ENCODE measurements at places on chromosomes 2 and 18.

DNA sequence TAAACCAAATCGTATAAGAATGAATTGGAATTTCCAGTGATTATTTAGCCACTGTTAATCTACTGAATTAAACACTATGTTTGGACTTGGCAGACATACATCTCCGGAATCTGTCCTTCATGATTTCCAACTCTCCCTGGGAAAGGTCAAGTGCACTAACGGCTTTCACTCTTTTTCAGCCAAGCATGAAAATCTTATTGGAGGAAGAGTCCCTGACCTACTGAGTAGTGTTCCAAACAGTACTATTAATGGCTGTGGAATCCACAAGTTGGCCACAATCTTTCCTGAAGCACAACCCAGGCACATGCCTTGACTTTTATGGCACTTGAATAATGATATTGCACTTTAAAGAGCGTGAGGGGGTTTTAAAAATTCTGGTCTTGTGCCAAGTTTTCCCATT, 318.9 kb upstream of the RND3 start:
- DNase-seq: no peak

GRCh38 chr2:187136646-187137045, 287.7 kb upstream of the ZSWIM2 start:
- DNase-seq: no peak

- DNase-seq: no peak
Observed at GRCh38 chr2:189421644-189422043, 19.6 kb upstream of the WDR75 start.

DNA sequence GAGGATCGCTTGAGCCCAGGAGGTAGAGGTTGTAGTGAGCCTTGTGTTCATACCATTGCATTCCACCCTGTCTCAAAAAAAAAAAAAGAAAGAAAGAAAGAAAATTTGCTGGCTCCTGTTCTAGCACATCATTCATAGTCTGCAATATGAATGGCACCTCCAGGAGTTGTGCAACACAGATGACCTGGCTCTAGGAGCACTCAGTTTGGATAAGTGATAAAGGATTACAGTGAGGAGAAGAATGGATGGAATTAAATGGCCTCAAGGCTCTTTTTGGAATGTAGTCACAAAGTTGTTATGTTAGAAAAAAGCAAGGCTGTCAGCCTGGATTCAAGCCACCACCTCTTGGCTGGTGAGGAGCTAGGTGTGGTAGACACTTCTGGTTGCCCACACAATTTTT, 21.5 kb upstream of the SPRED2 start:
- DNase-seq: no peak

DNA sequence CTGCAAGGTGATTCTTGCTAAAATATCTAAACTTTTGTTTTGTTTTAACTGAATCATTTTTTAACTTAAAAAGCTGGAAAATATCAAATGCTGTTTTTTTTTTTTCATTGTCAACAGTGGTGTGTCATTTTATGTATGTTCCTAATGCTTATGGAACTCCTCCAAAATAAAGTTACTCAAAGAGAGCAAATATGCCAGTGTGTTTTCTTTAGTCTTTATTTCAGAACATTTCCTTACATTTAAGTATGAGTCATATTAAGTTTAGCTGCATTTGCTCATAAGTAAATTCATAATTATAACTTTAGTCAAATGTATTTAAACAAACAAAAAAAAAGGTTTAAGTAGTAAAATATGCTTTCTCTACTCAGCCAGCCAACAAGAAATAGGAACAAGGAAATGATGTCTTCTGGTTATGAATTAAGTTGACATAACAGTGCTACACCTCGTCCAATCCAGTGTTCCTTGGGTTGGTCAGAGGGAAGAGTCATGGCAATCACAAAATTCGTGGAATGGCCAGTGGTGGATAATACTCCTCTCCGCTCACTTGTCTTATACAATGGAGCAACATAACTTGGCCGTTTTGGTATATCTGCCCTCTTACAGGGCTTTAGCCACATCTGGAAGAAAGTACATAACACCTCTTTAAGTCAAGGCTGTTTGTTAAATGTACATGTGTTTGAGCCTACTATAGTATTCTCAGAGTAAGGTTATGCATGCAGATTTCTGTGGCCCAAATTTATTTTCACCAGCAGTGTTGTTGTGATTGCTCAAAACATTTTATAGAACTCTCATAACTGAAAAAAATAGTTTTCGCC, 80.7 kb downstream of the SLC39A10 start:
- DNase-seq: no peak

DNA sequence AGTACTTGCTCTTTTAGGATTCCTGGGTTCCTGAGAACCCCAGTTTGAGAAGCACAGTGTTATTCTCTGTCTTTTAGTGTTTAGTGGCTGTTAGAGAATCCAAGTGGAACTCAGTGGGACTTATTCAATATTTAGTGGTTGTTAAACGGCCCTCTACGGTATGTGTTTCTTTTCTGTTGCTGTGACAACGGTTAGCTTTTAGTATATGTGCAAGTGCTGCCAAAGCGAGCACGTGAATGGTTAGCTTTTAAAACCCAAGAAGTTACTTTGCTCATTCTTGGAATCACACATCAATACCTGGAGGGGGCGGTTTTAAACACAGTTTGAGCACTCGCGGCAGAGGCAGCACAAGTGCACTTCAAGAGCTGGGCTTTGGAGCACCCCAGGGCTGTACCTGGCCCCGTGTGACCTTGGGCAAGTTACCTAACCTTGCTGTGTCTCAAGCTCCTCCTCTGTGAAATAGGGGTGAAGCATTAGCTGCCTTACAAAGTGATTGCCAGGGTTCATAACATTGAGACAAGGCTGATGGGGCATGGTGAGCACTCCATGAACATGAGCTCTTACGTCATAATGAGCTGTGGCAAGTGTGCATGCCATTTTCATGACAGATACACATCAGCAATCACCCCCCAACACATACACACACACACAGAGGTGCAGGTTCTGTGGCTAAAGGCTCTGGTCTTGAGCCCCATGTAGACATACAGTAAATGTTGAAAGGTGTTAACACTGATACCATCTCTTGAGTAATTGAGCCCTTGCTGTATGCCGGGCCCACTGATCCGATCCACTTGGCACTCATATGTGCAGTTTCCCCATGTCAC, 234.1 kb downstream of the ALPK2 start:
- DNase-seq: no peak

DNA sequence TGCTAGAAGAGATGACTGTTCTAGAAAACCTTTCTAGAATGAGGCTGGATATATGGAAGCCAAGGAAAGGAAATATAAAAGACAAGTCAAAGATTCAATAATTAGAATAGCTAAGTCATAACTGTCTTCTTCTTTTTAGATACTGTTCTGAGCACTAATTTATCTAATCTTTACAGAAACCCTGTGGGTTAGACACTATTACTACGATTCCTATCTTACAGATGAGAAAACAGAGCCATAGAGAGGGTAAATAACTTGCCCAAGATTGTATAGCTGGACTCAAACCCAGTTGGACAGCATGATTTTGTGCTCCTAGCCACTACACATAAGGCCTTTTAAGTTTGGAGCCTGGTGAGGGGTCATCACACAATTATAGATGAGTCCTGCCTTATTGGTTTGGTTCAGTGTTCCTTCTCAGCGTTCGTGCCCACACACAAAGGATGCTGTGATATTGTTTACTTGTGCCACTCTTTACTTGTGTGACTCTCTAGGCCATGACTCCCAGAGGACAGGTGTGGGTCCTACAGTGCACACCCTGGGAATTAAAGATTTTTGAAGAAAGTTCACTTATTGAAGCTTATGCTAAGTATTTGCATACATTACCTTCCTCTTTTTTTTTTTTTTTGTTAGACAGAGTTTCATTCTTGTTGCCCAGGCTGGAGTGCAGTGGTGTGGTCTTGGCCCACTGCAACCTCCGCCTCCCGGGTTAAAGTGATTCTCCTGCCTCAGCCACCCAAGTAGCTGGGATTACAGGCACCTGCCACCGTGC, 153.7 kb downstream of the PRKCE start:
- no peak for DNase-seq

DNA sequence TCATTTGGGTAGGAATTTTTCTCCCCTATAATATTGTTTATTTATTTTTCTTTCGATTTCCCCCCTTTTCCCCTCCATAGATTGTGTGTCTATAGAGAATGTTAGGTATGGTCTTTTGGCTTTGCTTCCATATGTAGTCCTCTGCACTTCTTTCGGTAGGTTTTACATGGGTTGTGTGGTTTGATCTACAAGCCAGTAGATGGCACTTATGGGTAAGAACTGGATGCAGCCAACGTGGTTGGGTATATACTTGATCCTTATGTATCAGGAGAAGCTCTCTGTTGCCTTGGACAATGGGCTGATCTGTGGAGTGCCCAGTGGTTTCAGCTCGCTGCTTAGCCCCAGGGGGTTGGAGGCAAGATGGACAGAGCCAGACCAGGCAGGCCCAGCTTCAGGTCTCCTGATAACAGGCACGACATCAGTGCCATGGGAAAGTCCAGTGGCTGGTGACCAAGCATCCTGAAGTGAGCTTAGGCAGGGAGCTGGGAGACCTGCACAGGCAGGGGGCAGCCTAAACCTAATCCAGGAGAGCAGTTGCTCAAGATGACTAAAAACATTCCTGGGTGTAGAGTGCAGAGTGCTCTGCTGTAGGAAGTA, 488.3 kb downstream of the CCDC85A start:
- DNase-seq: no peak

GRCh38 chr2:195382186-195382585, 274.8 kb upstream of the SLC39A10 start:
- DNase-seq: peak; percentile 12

DNA sequence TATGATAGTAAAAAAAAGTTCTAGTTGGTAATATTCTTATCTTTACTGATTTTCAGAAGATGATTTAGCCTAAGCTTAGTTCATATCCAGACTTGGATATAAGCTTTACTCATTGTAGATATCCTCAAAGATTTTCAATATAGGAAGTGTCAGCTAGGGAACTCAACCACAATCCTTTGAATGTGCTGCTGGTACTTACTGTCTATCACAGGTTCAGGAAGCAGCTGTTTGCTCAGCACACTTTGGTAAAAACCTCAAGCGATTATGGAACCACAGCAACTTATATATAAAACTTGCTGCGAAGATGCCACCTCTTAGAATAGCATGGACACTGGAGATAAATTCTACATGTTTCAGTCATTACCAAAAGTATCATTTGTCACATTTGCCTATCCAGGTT, 60.1 kb upstream of the TNFRSF11A start:
- no peak for DNase-seq

DNA sequence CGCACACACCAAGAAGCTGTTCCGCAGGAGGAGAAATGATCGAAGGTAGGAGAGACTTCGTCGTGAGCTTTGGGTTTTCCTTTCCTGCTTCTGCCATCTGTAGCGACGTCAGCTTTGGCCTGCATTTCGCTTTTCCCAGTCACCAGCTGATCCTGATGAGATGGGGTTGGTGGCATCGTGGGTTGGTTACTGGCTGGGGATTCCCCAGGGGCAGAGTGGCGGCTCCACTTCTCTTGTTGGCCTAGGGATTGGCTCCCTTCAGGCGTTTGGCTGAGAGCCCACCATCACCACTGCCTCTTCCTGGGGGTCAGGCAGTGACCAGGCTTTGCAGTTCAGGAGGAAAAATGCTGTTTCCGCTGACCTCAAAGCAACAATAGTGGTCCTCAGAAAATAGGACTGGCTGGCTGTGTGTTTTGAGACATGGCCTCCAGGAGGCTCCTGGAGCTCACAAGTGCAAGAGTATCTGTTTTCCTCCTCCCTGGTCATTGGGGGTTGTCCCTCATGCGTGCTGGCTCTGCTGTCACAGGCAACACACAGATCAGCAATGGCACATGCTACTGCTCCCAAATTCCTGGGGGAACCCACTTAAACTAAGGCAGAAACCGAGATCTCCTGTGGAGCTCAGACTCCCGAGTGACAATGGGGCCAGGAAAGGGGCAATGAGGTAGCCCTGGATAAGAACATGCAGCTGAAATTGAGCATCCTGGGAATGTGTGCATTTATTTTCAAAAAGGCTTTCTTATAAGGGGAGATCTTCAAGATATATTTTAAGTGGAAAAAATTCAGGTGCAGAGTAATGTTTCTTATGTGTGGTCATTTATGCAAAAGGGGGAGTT, 173.0 kb downstream of the CTIF start:
- DNase-seq: no peak

- DNase-seq: no peak
Observed at GRCh38 chr2:145845923-145846322, 1326.0 kb upstream of the ZEB2 start.

DNA sequence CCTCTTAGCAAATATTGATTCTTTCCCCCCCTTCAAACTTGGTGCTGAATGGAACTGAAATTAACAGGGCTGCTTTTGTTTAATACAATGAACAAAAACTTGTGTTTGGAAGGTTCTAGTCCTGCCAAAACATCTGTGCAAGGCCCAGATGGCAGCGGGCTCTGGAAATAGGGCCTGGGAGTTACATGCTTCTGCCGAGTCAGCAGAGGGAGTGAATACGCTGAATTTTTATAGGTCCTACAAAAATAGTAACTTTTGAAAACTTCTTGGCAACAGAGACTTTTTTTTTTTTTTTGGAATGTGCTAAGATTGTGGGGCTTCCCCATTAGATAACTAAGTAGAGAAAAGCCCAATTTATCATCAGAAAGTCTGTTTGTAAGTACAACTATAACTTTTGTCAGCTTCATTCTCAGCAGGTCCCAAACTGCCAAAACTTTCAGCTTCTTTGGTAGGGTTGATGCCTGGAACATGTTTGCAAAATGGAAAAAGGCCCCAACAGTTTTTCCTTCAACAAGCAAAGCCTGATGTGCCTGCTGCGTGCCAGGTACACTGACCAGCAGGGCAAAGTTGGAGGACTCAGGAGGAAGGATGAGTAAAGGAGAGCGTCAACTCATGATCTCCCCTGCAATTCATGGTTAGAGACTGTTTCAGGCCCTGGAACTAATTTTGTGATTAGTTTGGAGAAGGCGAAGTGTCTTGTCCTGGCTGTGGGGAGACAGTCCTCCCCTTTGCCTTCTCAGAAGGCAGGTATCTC, 45.1 kb upstream of the HDAC4 start:
- no peak for DNase-seq

DNA sequence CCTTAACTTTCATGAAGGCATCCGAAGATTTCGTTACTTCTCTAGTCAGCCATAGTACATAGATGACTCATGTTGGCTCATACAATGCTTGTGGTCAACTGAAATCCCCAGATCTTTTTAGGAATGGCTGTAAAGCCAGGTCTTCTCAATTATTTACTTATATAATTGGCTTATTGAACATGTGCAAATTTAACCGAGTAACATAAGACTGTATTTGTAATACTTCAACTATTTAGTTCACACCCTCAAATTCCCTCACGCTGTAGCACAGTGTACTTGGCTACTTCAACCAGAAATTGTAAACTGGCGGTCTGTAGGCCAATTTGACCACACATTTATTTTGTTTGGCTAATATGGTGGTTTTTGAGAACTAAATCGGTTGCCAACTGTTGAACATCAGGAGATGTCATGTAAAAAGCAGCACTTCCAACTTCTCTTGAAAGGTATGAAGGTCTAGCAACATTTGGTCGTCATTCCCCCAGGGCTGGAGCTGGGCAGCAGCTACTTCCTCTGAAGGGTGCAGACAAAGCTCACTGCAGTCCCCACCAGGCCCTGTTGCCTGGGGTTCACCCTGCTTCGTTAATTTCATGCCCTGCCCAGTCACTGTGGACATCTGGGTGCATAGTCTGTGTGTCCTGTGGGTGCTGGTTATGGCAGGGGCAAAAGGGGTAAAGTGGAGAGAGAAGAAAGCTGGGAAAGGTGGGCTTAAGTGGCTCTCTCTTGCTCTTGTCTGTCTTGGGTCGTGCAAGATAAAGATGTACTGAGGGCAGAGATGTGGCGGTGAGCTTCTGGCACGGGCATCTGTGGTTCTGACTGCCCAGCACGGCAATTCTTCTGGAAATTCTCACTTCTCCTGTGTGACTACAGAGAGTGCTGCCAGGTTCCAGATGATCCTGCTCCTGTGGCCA, 3.2 kb upstream of the SH3RF3 start:
- no peak for DNase-seq
